ENCODE measurements at places on chromosomes 1 and 21. TPM values are rescaled to one million over a fixed set of nuclear protein-coding genes. Genes with fewer than 3 reads are reported as not detected.

DNA sequence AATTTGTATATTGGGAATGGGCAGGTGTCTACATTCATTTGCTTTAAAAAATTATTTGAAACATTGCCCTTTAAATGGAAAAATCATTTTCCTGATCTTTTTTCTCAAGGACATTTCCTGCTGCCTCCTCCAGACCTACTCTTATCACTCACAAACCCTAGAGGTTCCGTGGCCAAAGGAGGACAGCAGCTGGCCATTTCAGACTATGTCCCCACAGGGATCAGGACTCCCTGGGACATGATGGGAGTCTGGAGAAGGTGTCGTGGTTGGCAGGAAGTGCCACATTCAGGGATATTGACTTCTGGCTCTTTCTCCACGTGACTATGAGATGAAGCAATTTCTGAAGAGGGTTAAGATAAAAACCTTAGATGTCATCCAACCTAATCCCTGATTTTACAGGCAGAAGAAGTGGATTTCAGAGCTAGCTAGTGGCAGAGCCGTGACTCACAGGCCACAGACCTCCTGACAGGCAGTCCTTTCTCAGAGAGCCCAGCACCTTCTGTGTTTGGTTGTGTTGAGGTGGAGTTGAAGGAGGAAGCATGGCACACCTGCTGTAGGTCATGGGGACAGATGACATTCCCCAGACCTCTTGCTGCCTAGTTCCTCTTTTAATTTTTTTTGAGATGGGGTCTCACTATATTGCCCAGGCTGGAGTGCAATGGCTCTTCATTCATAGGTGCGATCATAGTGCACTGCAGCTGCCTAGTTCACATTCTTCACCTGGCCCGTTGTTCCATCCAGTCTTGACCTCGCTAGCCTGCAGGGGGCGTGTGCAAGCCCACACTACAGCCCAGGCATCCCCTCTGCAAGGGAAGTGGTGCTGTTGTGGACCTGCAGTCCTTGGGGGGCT, 25.5 kb upstream of the IL10 start:
- DNase-seq = no peak

DNA sequence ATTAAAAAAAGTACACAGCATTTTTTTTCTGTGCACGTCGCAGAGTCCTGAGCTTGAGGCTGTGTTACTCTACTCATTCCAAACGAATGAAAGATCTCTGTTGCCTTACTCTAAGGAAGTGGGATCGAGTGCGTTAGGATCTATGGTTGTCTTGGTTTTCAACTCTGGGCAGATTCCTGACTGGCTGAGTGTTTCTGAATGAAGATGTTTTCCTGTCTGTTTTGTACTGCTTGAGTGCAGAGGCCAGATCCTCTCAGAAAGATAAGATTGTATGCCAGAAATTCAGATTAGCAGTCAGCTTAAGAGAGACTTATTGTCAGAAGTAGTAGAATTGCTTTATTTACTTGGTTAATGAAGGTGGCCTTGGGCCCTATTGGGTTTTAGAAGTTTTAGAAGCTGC, 14.0 kb downstream of the PLA2G2E start:
- DNase-seq = no peak

GRCh38 chr1:36051821-36052220, 32.1 kb upstream of the TEKT2 start:
- no peak for DNase-seq

DNA sequence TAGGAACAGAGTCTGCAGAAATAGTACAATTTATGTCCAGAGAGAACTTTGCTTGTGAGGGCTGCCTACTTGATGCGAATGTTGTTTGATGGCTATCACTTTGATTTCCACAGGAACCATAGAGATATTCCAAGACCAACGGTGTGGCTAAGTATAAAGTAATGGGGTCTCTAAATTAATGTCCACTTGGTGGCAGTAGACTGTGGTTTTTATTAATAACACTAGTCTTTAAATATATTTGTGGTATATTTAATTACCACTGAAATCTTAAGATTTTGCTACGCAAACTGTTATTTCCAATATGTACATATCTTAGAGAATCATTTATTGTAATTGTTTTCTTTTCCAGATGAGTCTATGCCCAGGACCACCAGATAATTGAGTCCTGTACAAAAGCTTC, 647.9 kb downstream of the PLA2G4A start:
- no peak for DNase-seq

- DNase-seq = no peak
Observed at GRCh38 chr1:179865377-179865776, 12.2 kb downstream of the TOR1AIP2 start.

GRCh38 chr1:185846672-185847444, 112.7 kb downstream of the HMCN1 start:
- no peak for DNase-seq

DNA sequence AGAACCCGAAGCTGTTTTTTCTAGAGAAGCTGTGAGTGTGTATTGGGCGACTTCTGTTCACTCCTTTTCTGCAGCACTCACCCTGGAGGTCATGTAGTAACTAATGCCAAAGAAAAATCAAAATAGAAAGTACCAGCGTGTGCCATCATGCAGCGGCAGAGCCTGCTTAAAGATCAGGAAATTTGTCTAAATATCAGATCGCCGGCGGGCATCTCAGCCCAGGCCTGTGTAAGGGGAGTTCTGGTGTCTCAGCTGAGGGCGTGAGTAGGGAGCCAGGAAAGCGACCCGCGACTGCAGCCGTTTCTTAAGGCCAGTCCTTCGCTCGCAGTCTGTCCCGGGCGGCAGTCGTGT, 768 bp downstream of the EDARADD start:
- DNase-seq = no peak

GRCh38 chr1:24018611-24019580, 38.8 kb upstream of the SRSF10 start:
- peak; percentile 98 for DNase-seq

GRCh38 chr1:182495693-182496092, 45.7 kb downstream of the RGSL1 start:
- no peak for DNase-seq

DNA sequence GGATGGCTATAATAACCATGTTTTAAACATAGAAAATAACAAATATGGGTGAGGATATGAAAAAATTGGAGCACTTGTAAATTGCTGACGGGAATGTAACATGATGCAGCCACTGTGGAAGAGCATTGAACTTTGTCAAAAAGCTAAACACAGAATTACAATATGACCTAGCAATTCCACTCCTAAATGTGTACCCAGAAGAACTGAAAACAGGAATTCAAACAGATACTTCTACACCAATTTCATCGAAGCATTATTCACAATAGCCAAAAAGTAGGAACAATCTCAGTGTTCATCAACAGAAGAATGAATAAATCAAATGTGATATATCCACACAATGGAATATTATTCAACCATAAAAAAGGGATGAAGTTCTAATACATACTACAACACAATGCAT, 32.7 kb upstream of the COA6 start:
- no peak for DNase-seq

DNA sequence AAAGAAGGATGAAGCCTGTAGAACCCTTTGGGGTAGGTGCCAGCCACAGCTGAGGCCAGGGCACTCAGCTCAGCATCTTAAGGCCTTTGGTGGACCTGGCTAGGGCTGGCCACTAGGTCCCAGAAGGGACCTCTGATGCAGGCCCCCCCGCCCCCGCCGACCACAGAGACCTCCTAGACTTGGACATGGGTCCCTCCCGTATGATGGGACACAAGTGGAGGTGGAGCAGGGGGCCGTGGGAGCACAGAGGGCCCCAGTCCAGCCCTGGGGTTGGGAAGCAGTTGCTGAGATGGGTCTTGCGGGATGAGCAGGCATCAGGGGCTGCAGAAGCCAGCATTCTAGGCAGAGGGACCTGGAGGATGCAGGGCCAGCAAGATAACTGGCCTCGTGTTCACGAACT, 3.2 kb downstream of the B4GALT2 start:
- no peak for DNase-seq

GRCh38 chr1:220696863-220697231, 6.7 kb downstream of the C1orf115 start:
- no peak for DNase-seq

DNA sequence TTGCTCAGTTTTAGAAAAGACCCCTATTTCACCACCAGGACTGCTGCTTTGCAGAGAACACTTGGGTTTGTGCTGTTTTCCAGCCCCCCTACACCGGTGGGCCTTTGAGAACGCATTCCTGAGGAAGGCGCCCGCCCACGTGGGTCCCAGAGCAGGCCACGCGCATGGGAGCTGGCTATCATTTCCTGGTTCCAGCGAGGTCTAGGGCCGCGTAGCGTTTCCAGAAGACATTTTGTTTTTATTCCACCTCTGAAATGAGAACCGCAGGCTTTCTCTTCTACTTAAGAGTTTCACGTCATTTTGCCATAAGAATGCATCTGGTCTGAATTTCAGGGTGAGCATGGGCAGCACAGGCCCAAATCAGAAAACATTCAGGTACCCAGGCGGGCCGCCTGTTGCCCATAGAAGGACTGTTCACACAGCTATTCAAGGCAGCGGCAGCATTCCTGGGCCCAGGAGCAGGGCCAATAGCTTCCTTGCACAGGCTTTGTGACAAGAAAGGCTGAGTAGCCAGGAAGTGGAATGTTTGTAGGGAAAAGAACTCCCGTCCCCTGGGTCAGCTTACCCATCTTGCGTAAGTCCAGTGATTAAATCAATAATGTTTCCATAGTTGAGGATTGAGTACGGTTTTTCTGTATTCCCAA, 1.4 kb upstream of the KLHL21 start:
- peak; percentile 94 for DNase-seq

DNA sequence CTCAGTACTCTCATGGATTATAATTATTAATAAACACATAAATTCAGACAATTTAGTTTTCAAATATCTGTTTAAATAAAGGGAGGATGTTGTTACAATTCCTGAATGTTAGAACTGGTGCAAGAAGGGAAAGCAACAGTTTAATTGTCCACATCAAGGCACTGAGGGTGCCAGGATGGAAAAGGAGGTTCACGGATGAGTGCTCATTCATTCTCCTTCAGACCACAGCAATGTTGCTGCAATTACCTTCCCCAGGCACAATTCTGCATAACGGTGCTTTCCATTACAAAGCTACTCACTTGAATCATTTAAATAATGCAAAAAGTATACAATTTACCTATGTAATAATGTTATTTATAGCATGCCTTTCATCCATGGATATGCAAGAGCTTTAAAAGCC, 52.3 kb upstream of the COG2 start:
- no peak for DNase-seq

- DNase-seq = no peak
Observed at GRCh38 chr21:27076025-27076424, 109.1 kb upstream of the ADAMTS5 start.

- no peak for DNase-seq
Observed at GRCh38 chr1:220791285-220791684, 4.6 kb downstream of the MTARC1 start.

GRCh38 chr1:101854271-101854670, 142.5 kb downstream of the OLFM3 start:
- no peak for DNase-seq

GRCh38 chr1:70528590-70529333, 117.7 kb downstream of the CTH start:
- DNase-seq = no peak

DNA sequence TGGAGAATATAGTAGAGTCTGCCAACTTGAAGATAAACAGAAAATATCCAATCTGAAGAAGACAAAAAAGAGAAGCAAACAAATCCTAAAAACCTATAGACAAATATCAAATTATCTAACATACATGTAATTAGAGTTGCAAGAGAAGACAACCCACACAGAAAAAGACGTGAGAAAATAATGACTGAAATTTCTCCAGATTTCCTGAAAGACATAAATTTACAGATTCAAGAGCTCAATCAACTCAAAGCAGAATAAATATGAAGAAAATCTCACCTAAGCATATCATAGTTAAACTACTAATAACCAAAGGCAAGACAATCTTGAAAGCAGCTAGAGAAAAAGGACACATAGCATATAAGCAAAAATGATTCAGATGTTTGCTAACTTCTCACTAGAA, 261.2 kb upstream of the NFIA start:
- DNase-seq = no peak

GRCh38 chr21:16330082-16330907, 600.5 kb downstream of the USP25 start:
- no peak for DNase-seq

DNA sequence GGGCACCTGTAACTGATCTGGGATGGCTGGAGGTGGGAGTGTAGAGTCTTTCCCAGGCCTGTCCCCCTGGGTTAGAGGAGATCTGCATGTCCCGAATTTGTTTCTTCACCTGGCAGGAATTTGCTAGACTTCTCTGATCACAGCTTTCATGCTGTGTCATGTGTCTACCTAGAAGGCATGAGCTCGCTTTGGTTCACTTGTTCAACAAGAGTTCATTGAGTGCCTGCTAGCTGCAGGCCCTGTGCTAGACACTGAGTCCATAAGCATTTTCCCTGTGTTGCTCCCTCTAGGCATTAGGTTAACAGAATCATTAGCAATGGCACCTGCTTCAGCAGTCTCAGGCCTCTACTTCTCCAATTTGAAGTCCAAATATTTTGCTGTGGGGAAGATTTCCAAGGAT, 101.6 kb downstream of the MTR start:
- no peak for DNase-seq

- DNase-seq = no peak
Observed at GRCh38 chr1:85091671-85092280, 43.5 kb upstream of the MCOLN3 start.

DNA sequence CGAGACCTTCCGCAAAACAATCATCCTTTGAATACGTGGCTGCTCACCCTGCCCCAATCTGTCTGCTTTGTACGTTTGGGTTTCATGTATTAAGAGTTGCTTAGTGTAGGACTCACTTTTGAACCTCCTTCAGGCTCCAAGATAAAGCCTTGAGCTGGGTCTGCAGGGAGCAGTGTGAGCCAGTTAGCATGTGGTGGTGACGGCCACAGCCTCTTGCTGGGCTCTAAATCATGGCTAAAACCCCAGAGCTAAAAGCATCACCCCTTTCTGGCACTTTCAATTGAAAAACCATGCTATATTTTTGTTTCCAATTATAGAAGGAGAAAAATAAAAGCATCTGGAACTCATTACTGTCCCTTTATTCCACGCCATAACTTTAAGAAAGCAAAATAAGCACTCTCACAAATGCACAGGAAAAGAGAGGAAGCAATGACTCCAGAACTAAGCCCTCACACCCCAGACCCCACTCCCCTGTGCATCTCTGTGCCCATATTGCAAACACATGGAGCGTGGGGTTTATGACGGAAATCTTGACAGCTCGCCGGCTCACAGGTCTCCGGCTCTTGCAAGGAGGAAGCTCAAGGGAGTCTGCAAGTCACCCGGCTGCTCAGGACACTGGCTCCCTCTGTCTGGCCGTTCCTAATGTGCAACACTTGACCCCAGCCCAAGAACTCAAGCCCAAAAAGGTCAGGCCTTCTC, 135.5 kb downstream of the MIS18A start:
- DNase-seq = peak; percentile 84

- DNase-seq = no peak
Observed at GRCh38 chr1:48309564-48310082, 87.1 kb downstream of the SLC5A9 start.

Gene OR2T11
- total RNA-seq = not detected

Gene C1orf122
- total RNA-seq = 42.1 TPM

Gene AMY1B
- total RNA-seq = not detected

Gene TESK2
- total RNA-seq = 2.8 TPM

Gene S100A1
- total RNA-seq = 1.8 TPM

Gene SPATC1L
- 8.4 TPM for total RNA-seq

Gene LRRC3
- total RNA-seq = 1.8 TPM

Gene LAMB3
- total RNA-seq = 1.5 TPM

Gene FCGR3A
- total RNA-seq = 41.0 TPM

Gene YRDC
- 7.1 TPM for total RNA-seq

Gene DCST1
- not detected for total RNA-seq

Gene HOOK1
- total RNA-seq = 0.14 TPM

Gene METTL18
- total RNA-seq = 6.7 TPM

Gene GUCA2A
- not detected for total RNA-seq

Gene NBPF10
- 3.4 TPM for total RNA-seq
